ENCODE measurements at places on chromosomes 5 and 9.

DNA sequence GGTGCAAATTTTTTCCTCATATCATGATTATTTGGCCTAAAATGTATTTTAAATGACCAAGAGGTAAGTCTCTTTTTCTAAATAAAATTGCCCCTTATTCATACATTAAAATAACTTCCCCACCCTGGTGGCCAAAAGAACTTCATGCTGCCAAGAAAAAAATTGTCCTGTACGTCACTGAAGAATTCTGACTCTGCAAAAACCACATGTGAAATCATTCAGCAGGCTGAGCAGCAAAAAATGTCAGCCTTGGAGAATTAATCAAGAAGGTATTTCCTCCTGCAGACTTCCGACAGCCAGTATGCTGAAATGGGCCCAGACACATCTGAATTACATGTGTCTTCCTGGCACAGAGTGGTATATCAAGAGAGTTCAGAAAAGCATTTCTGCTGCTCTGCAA lies 94.6 kb upstream of the HMHB1 start:
- no peak for DNase-seq

DNA sequence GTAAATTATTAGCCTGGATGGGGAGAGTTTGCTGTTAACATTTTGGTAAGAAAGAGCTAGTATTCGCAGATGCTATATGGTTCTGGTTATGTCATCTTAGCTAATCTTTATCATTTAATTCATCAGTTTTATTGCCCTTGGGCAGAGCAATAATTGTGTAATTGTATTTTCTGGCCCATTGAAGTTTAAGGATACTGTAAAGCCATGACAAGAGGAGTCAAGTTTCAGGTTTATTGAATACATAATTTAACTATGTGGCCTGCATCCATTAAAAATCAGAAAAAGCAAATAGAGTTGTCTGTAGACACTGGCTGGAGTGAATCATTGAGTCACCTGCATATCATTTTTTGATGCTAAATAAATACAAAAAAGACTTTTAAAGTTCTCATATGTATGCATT lies 255.8 kb downstream of the PRELID2 start:
- DNase-seq: no peak

- no peak for DNase-seq
These were observed 46.9 kb downstream of the JAKMIP2 start for GRCh38 chr5:147735621-147736125.

DNA sequence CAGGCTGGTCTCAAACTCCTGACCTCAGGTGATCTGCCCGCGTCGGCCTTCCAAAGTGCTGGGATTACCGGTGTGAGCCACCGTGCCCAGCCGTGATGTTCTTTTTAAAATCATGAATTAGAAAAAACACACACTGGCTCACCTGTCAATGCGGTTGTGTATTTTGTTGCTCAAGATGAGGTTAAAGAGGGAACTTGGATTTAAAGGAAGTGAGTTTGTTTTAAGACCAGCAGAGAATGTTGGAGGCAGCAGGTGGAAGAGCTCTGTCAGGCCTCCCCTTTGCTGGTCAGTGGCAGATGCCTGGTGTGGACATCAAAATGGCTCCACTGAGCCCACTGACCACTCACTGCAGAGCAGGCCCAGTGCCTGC lies 38.9 kb downstream of the WNK2 start:
- DNase-seq: no peak

DNA sequence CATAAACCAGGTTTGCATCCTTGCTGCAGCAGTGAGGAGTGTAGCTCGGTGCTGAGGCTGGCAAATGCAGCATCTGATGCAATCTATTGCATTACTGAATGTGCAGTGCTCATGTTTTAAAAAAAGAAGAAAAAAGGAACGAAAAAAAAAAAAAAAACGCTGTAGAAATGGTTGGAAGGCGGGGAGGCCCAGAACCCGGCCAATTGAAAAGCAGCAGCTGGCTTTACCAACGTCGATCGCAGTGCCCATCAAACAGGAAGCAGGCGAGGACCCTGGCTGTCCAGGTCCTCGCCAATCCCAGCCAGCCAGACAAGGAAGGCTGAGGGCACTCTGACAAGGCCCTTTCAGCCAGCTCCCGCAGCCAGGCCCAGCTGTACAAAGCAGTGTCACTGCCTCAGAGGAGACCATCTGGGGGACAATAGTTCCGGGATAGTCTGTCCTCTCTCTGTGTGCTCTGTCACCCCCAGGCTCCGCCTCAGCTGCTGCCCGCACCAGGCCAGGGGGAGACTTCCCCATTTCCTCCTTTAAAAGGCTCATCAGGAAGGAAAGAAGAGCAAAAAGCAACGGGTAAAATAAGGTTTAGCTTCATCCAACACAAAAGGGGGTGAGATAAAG lies 21.8 kb upstream of the CPEB4 start:
- DNase-seq: peak; percentile 95

DNA sequence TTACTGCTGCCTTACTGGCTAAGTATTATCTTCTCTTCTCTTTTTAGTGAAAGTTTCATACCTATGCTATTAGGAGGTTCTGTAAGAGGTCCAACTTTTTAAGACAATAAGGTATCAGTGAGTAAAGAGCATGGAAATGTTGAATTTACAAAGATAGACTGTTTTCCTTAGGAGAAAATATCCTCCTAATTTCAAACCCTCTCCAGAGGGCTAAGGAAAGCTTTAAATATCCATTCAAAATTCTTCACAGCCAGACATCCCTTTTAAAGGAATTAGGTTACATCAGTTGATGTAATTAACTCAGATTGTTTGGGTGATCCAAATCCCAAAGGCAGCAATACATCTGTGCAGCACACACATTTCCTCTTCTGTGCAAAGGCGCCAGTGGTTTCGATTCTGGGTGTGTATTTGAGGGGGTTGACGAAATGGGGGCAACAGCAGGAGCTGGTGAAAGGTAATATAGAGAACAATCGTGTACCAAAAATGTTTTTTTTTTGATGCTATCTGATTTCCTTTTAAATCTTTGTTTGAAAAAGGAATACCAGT lies 273.8 kb upstream of the RPS23 start:
- no peak for DNase-seq

- DNase-seq: no peak
These were observed 19.9 kb downstream of the KIAA1958 start for GRCh38 chr9:112506571-112506970.

All from nucleus accumbens (tissue), 56 donors.